ENCODE measurements at places on chromosomes 7 and 10.

- no peak for DNase-seq
Observed at GRCh38 chr10:127040756-127041155, 135.5 kb downstream of the DOCK1 start.

GRCh38 chr7:88280801-88281200 lies 25.9 kb downstream of the STEAP4 start:
- DNase-seq: no peak

GRCh38 chr7:116515584-116515983 lies 9.3 kb upstream of the CAV1 start:
- no peak for DNase-seq

DNA sequence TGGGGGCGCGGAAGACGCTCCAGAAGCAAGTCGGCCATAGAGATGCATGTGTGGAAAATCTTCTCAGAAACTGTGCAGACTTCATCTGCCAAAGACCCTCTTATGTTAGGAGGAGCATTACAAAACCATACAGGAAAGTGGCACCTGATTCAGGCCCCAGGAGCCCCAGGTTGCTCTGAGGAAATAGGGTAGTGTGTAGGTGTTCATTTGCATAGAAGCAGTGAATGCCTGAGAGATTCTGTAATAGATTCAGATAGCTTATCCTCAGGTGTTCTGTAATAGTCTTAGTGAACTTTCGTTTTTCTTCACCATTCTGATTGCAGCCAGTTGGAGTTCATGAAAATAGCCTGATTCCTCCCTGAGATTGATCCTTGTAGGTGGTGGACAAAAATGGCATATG lies 106.4 kb upstream of the GJD4 start:
- DNase-seq: no peak

DNA sequence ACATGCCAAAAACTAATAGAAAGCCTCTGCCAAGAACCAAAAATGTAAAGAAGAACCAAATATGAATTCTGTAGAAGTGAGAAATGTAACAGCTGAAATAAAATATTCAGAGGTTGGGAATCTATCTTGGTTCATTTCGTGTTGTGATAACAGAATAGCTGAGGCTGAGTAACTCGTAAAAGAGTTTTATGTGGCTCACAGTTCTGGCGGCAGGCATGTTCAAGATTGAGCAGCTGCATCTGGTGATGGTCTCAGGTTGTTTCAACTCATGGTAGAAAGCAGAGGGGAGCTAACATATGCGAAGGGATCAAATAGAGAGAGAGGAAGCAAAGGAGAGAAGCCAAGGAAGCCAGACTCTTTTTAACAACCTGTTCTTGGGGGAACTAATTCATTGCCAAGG lies 717.2 kb downstream of the TNS3 start:
- DNase-seq: no peak

- DNase-seq: no peak
Observed at GRCh38 chr10:74624501-74624900, 201.9 kb upstream of the KAT6B start.

- DNase-seq: no peak
Observed at GRCh38 chr7:15525652-15526263, 36.1 kb downstream of the AGMO start.

GRCh38 chr7:69596723-69597277 lies 1.5 kb upstream of the AUTS2 start:
- DNase-seq: no peak

DNA sequence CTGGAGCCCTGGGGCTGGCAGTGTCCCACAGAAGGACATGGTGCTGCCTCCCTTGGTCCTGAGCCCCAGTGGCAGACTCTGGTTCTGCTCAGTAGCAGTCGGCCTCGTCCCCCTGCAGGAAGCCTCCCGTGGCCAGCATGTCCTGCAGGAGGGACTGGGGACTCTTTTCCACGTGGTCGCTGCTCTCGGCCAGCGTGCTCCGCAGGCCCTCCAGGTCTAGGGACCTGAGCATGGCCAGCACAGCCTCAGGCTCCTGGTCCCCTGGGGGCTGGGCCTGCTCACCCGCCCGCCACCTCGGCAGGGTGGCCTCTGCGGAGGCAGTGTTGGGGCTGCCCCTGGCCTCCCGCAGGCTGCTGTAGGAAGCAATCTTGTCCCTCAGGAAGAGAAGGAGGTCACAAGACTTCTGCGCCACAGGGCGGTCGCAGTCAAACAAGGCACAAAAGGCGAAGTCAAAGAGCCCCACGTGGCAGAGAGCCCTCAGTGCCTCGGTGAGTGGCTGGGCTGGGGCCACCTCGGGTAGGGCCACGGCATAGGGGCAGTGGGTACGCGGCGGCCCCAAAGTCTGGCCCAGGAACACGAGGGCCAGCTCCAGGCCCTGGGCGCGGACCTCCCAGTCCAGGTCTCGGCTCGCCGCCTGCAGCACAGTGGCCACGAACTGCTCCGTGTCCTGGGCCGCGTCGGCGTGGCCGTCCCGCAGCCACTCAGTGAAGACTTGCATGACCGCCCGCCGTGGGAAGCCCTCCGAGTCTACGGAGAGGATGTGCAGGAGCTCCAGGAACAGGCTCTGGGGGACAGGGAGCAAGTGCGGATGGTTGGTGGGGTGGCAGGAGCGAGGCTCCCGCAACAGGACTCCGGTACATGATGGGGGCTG lies 17.1 kb downstream of the BRAT1 start:
- DNase-seq: peak; percentile 17

- DNase-seq: peak; percentile 87
Observed at GRCh38 chr7:99928994-99929729, at the start of gene GJC3. GJC3 (minus strand) TSS chr7:99929620; CDS start chr7:99929620, 0 bp downstream.

DNA sequence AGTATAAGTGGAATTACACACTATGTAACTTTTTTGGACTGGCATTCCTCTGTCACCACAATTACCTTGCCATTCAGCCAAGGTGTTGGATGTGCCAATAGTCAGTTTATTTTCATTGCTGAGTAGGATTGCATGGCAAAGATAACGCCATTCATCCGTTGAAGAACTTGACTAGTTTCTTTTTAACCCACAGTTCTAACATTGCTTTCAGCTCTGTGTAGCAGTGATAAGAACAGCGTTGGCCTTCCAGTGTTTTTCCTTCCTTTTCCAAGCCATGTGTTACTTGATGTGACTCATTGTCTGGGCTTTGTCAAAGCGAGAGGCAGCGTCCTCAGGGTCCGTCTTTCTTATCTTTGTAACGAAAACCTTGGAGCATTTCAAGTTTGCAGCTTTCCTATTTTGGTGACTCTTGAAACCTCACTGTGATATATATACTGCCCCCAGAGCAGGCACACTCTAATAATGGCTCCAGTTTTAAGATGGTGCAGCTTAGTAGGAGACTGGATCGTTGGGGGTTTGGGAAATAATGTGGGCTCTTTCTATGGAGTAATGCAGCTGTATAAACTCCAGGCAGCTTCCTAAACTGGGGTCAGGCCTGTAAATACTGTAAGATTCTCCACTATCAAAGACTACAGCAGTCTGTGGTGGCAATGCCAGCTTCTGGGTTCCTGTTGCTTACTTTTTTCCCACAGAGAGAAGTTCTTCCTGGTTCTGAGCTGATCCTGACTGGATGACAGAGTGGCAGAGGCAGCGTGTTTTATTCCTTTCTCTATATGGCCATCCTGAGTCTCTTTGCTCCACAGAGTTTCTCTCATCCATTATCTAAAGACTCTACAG lies 41.7 kb downstream of the AKR1E2 start:
- DNase-seq: no peak

DNA sequence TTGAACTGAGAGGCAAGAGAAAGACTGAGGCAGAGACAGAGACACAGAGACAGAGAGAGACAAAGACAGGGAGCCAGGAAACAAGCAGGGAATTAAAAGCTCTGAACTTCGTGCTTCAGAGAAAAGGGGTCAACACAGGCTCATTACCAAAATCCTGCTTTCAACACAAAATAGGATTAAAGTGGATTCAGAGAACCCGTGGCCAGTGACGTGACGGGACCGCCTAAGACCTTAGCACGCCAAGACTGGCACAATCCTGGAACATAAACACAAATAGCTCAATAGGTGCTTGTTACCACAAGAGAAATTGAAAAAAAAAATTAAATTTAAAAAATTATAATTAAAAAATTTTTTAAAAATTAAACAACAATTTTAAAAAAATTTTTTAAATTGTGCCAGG lies 21.5 kb downstream of the ASB13 start:
- no peak for DNase-seq

GRCh38 chr10:3324612-3325038 lies 152.0 kb upstream of the PITRM1 start:
- DNase-seq: no peak

GRCh38 chr10:66521506-66521905 lies 404.3 kb upstream of the LRRTM3 start:
- no peak for DNase-seq

- peak; percentile 56 for DNase-seq
Observed at GRCh38 chr10:49072166-49072885, 43.0 kb downstream of the VSTM4 start.

DNA sequence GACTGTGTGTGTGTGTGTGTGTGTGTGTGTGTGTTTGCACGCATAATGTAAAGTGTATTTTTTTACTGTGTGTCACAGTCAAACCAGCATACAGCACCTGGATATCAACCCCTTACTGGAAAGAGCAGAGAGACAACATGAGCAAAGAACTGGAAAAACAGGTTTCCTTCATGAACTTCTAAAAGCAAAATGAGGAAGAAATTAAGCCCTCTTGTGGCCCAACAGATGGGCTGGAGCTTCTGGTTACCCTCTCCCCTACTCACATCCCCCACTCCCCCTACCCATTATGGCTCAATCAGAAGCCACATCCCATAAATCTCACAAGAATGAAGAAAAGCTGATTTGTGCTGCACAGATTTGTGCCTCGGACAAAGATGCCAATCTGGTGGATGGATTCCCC lies 36.2 kb downstream of the PDE1C start:
- no peak for DNase-seq

DNA sequence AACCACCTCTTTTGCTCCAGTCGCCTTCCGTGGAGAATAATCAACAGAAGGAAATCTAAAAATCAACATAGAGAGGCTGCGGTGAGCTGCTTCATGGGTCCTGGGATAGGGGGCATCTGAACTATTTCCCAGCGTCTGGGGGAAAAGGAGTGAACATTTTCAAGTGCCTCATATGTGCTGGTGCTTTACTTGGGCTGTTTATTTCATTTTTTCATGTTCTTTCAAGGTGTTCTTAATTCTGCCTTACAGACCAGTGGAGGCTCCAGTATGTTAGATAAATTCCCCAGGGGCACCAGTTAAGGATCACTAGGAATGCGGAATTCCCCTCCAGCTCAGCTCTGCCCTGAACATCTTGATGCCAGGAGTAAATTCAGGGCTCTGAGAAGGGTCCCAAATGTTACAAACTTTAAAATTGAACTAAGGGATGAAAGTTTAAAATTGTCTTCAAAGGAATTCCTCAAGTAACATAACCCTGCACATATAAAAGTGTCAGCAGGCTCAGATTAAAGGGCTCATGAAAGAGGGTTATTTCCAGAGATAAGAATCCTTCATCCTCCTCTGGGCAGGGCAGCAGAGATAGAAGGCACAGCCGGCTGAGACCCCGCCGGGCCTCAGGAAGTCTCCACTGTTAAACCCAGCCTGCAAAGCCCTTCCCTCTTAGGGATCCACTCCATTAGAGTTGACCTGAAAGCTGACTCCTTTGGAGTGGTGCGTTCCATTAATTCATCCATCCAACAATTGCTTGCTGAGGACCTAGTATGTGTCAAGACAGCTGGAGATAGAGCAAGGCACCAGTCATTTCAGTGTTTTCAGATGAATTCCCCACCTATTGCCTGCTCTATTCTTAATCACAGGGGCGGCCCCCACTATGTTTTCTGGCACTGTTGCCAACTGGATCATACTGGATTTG lies 345.8 kb downstream of the KCNMA1 start:
- no peak for DNase-seq

- peak; percentile 27 for DNase-seq
Observed at GRCh38 chr7:107563081-107563774, 492 bp downstream of the COG5 start.

GRCh38 chr10:112886463-112886862 lies 63.6 kb upstream of the TCF7L2 start:
- no peak for DNase-seq

GRCh38 chr7:119925581-119926289 lies 347.2 kb upstream of the KCND2 start:
- DNase-seq: no peak

DNA sequence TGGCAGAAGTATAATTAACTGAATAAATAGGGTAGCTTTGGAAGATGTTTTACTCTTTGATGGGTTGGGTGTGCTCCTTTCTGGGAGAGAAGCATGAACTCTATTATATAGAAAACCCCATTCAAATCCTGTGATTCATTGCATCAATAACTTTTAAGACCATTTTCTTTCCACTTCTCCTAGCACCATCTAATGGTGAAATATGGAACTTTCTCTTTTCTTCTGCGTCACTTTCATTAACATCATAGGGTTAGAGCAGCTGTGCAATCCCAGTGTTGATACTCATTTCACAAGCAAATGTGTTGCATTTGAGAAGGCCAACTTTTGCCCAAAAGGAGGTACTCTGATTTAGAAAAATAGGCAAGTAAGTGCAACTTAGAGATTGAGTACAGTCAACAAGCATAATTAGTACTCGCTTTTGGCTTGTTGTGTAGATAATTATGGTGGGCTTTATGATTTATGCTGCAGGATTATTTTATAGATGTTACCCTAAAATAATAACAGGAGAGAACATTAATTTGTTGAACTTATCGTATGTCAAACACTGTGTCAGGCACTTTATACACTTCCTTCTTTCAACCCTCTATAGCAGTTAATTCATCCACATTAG lies 92.9 kb downstream of the CPED1 start:
- DNase-seq: no peak

DNA sequence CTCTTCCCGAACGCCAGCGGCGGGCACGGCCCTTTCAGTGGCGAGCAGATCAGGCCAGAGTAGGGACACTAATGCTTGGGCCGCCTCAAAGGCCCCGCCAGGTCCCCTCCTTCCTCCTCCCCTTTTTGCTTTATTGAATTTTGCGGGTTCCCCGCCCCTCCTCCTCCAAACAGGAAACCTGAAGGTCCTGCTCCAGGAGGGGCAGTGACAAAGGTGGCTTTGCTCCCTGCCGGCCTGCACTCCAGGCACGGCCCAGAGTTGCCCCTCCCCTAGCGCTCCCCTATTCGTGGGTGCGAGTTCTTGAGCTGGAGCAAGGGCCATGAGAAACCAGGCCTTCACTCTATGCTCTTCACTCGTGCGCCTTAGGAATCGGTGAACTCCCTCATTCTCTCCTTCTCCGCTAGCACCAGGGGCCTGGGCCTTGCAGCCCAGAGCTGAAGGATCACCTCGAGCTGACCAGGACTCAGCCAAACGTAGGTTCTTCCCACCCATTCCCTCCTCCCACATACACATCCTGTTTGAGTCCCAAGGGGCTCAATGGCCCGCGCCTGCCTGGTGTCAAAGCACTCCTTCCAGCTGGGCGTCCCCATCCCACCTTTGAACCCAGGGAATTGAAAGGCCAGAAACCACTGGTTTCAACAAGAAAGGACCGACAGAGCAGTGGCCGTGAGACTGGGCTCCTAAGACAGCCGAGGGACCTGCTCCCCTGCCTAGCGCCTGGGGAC lies 619 bp upstream of the HOXA6 start:
- peak; percentile 85 for DNase-seq

DNA sequence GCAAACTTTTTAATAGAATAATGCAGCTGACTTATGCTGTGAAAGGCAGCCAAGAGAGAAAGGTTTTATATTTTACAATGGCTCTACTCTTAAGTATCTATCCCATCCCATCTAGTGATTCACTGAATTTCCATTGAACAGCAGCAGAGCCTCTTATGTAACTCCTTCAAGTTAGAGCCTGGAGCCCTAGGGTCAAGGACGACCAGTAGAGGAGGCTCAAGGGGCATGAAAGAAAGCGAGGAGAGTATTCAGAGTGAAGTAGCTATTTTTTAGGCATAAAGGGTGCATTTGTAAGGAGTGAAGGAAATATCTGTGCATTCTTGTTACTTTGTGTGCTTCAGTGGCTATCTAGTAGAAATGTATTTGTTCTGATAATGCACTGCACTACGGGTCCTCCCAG lies 180.2 kb upstream of the TPK1 start:
- no peak for DNase-seq
